Cardiac muscle cell (in vitro differentiated cells and primary cell): ENCODE measurements at places on chromosomes 6 and 20. TPM values are rescaled to one million over a fixed set of nuclear protein-coding genes. Genes with fewer than 3 reads are reported as not detected.

GRCh38 chr20:38344107-38344701 is 2.1 kb upstream of the LBP start:
- no peak for DNase-seq

DNA sequence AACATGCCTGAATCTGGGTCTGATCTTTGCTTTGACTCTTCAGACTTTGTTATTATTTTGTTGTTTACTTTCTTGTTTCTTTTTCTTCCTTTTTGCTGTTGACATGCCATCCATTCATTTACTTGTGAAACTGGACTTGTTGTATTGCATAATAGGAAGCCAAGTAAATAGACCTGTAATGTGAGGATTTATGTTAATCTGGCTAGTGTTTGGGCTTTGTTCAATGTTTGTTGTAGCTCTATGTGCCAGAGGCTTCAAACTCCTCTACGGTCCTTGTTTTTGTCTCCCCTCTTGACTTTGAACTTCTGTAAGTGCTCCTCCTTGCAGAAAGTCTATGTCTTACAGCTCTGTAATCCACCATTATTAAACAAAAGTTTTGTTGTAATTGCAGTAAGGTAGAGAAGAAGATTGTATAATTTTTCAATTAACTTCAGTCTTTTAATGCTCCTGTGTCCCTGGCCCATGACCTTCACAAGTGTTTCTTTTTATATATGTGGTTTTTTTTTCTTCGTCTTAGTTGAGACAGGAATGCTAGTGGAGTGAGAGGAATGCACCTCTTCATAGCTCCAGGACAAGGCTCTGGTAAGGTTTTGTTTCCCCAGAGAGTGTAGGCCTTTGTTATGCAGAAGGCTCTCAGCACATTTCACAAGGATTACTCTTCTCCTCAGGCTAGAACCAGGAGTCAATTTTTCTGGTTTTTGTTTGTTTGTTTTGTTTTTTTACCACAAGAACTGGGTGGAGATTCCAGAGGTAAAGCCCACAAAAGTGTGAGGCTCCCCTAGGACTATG is 1061.8 kb upstream of the CITED2 start:
- peak; percentile 60 for DNase-seq

GRCh38 chr20:19562426-19562825 is 195.6 kb upstream of the RIN2 start:
- DNase-seq, result no peak

Gene MOXD1
- total RNA-seq, result 19.0 and 30.6 TPM in 2 replicates

Gene ROS1
- not detected in 2 replicates for total RNA-seq

DNA sequence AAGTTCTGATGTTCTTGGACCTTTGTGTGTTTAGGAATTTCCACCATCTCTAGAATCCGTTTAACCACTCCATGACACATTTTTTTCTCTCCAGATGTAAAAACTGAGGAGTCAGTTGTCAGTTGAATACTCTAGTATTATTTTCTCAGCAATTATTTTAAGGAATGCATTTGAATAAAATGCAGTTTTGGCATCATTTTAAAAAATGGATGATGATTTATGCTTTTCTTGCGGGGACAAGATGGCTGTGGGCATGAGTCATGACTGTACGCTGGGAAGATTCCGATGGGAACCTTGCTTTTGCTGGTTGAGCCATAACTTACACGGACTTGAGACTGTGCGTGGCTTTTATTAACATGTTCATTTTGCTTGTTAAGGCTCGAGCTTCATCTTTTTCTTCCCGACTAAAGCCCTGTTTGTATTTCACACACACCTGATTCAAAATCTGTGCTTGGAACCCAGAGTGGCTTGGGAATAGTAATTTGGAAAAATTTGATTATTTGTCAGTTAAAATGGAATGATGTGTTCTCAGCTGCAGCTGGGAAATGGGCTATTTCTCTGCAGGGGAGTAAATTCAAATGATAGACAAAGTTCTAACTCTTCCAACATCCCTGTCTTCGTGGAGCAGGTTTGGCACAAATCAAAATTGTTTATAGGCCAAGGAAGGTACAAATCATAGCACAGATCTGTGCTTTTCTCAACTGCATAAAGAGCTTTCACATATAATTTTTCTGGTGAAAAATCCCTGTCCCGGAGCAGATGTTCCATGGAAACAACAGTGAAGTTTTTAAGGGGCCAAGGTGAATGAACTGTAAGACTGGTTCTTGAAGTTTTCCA is 470.5 kb upstream of the JAG1 start:
- DNase-seq, result peak; percentile 73

Gene PDE7B
- total RNA-seq, result 0.04 and 0.60 TPM in 2 replicates

DNA sequence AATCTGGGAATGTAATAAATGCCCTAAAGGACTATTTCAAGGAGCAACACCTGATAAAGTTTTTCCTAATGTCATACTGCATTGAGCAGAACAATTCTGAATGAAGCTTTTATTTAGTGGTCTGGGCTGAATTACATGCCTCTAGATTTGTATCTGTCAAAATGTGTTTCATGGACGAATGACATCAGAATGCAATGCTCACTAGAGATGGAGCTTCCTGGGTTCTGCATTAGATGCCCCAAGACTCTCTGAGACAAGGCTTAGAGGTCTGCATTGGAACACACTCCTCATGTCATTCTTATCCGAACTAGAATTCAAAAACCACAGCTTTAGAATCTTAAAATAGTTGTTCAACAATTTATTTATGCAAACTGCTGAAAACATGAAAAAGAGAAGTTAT is 62.0 kb downstream of the SYNE1 start:
- no peak for DNase-seq

GRCh38 chr6:84788689-84789088 is 24.3 kb upstream of the TBX18 start:
- no peak for DNase-seq

- DNase-seq, result peak; percentile 92
Observed at GRCh38 chr20:8244637-8245036, 112.6 kb downstream of the PLCB1 start.

Gene SLC17A2
- total RNA-seq, result not detected in 2 replicates

DNA sequence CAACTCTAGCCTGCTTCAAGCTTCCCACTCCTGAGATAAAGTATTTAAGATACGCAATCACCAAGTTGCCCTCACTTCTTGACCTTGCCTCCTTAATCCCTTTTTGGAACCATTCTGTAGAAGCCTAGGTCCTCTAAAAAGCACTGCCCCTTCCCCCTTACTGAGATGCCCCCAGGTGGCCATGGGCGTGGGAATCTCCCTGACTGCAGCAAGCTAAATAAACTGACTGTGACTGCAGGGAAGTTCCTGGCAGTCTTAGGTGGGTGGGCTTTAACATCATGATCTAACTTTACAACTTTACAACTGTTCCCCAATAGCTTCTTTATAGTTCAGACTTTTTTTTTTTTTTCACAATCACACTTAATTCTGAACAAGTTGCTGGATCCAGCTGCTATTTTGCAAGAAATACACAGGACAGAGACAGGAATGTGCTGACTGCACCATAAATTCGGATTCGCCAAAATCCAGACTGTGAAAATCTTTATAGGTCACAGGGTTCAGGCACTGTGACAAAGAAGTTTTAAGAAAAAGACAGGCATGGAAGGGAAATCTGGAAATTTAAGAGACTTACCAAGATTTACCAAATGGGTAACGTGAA is 344.2 kb upstream of the SULF2 start:
- peak; percentile 78 for DNase-seq

- DNase-seq, result no peak
Observed at GRCh38 chr6:25078141-25078540, 142.4 kb upstream of the RIPOR2 start.

DNA sequence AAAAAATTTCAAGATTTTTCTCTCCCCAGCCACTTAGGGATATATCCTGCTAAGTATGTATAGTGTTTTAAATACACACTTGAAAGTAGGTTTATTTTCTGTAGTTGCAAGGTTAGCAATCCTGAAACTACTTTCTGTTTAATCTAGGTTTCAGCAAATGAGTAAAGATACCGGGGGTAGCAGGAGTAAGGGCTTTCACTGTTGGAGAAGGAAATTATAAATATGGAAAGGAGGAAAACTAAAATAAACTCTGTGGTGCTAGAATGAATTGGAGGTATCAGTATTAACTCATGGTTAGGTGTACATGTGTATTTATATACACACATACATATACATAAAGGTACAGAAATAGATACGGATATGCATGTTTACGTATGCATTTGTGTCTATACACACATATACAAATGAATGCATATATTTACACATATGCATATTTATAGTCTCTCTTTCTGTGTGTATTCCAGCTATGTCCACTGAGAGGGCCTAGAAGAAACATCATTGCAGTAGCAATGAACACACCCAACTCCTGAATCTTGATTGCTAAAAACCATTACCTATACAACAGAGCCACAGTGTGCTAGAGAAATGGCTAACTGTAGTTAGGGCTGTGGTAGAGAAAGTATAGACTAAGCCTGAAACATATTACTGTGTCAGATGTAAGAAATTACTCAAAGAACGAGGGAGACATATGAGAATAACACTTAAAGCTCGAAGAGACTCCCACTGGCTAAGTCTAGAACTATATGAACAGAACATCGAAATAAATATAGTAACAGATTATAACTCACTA is 95.9 kb upstream of the EMILIN3 start:
- no peak for DNase-seq

Gene SLC22A7
- not detected in 2 replicates for total RNA-seq

- peak; percentile 76 for DNase-seq
Observed at GRCh38 chr20:46562373-46563169, 12.1 kb upstream of the OCSTAMP start.

Gene TFAP2A
- not detected in 2 replicates for total RNA-seq

DNA sequence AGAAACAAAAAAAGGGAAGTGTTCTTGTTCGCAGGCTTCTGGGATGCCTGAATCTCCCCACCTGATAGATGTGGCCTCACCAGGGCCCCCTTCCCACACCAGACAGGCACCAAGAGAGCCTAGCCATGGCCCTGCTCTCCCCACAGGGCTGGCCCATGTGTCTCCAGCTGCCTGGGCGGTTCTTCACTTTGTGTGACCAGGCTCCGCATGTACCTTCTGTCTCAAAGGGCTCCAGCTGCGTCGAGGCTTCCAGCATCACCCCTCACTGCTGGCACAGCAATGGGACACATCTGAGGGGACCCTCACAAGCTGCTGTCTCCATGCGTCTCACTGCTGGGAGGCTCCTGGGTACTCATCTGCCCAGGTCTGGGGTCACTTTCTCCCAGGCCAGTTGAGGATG is 362.9 kb downstream of the ZFAND3 start:
- DNase-seq, result no peak

Gene BLOC1S5
- total RNA-seq, result 10.2 and 12.0 TPM in 2 replicates

DNA sequence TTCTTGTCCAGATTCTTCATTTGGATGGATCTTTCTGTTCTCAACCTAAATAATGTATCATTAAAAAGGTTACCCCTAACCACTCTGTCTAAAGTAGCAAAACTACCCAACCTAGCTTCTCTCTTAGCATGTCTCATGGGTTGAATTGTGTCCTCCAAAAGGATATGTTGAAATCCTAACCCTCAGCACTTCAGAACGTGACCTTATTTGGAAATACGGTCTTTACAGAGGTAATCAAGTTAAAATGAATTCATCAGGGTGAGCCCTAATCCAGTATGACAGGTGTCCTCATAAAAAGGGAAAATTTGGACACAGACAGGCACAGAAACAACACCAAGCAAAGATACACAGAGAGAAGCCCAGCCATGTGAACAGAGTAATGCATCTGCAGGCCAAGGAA is 6.1 kb upstream of the FRK start:
- no peak for DNase-seq
